Anterior cingulate cortex (tissue), 58 donors: ENCODE measurements at places on chromosomes 12 and 14.

DNA sequence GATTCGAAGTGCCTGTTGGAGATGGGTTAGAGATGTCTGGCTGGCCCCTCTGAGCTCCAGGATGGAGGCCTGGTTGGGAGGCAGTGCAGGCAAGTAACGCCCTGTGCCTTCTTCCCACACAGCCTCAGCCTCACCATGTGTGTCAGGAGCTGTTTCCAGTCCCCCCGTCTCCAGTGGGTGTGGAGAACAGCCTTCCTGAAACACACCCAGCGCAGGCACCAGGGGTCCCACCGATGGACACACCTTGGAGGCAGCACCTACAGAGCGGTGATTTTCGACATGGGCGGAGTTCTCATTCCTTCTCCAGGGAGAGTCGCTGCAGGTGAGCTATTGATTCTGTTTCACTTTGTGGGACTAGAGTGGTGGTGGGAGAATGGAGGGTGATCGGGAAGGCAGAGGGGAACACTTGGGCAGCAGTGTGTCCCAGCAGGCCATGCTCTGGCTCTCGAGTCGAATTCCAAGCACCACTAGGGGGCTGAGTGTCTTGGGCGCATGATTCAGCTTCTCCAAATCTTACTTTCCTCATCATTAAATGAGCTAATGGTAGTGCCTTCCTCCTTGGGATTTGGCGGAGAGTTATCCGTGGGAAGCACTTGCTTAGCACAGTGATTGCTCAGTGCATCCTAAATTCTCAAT, 6.8 kb downstream of the ACAD10 start:
- DNase-seq: no peak

- DNase-seq: no peak
Measured at GRCh38 chr12:32522331-32523221, 123.2 kb downstream of the FGD4 start.

GRCh38 chr14:31792726-31793125, 231.5 kb downstream of the NUBPL start:
- DNase-seq: no peak

DNA sequence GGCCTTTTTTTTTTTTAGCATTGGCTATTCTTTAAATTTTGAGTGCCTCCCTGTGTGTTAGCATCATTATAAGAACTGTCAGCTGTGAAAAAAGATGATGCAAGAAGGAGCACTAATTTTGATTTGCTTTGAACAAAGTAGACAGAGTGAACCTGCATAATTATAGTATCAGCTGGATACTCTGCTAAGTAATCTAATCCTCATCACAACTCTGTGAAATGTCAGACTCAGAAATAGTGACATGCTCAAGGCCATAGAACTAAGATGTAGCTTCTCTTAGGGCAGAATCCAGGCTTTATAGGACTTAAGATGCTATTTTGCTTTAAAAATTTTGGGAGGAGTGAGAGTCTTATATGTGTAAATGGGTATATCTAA, 31.9 kb downstream of the FBXO34 start:
- no peak for DNase-seq

DNA sequence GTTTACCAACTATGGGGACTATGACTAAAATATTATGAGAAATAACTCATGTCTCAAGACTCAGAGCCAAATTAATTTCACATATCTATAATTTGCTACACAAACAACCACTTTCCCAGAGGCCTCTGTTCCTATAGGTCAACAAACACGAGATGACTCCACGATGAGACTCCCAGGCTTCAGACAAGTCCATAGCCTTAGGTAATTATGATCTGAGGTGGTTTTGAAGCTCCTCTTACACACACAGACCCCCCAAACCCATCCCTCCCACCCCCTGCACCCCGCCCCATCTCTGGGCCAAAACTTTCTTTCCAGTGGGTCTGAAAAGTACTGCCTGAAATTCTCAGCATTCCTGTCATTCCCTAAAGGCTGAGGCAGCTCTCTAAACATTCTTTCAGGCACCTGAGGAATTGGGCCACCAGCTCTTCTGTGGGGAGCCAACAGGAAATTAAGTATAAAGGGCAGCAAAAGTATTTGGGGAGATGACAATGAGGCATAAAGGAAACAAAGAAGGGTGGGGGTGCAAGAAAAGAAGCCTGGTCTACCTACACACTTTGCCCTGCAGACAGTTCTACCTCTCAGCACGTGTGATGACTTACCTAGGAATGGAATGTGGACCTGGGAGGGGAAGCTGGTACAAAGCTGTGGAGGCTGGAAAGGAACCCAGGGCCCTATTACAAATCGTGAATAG, 143.6 kb downstream of the PAWR start:
- DNase-seq: no peak

DNA sequence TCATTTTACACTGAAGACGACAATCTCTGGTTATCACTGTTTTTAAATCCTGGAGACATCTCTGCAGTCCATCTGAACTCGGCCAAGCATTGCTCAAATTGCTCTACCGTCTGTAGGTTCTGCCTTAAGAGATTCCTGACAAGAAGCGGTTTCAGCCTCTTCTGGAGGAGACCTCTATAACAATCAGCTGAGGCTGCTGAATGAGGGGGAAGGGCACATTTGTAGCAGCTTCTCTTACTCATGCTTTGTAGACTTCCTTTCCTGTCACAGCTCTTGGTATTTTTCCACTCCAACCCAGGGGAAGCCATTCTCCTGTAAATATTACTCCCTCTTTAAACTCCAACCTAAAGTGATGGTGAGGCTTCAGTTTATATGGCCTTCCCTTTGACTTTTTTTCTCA, 3.0 kb downstream of the ARG2 start:
- no peak for DNase-seq

- DNase-seq: no peak
Measured at GRCh38 chr12:64218597-64218996, 3.5 kb downstream of the KICS2 start.

GRCh38 chr14:42778984-42779383, 1172.3 kb downstream of the LRFN5 start:
- no peak for DNase-seq

- no peak for DNase-seq
Measured at GRCh38 chr12:114666746-114667668, 17.0 kb downstream of the TBX3 start.

- no peak for DNase-seq
Measured at GRCh38 chr12:49696723-49697122, 10.5 kb downstream of the FMNL3 start.

- no peak for DNase-seq
Measured at GRCh38 chr12:62129291-62129690, 130.9 kb upstream of the USP15 start.

DNA sequence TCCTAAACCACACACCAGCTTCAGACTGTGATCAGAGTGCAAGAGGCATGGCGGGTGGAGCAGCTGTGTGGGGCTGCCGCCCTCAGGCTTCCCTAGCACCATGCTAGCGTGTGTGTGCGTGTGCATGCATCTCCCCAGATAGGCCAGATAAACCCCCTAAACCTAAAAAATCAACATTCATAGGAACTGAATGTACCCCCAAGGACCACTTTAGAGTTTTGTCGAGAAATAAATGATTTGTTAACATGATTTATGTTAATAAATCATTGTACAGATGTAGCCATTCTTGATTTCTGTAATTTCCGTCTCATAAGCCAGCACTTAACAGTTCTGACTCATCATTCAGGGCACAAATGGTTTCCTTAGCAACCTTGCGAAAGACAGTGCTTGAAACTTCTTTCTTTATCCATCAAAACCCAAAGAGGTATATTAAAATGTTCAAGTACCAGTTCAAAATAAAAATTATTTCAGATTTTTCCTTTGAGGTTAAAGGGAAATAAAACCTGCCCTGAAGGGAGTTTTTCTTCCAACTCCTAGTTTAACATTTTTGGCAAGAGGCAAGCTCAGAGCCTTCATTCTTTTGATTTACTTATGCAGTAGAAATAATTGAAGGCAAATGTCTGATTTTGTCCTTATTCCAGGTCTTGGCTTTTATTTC, 206.2 kb upstream of the RGS6 start:
- no peak for DNase-seq
